Daoy (cell line): ENCODE measurements at places on chromosomes 6 and 20. TPM values are rescaled to one million over a fixed set of nuclear protein-coding genes. Genes with fewer than 3 reads are reported as not detected.

DNA sequence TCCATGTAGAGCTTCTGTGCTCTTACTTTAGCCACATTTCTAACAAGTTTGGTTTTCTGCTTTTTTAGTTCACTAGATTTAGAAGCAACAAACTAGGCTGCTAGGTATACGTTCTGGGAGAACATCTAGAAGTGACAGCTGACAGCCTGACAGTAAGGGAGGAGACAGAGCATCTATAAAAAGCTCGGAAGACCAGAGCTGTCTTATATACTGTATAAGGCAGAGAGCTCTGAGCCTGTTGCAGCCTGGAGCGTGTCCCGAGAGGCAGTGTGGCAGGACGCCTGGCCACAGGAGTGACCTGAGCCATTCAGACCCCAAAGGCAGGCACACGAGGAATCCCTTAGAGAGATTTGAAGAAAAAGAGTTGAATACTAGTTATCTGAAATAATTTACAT is 24.6 kb downstream of the PPP1R14C start:
- DNase-seq: no peak

GRCh38 chr6:98840385-98840784 is 6.0 kb downstream of the POU3F2 start:
- DNase-seq: no peak

DNA sequence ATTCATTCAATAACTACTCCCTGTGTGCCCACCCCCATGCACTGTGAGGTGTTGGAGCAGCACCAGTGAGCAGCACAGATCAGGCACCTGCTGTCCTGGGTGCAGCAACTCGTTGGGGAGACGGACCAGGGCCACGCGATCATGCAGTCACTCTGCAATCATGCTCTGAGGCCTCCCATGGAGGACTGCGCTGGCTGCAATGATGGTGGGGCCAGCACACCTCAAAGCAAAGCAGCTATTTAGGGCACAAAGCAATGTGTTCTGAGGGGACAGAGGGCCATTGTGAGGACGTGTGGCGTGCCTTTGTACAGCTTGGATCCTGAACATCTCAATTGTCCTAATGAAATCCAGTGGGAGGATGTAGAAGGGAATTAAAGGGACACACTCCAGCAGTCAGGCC is 41.0 kb upstream of the MPC1 start:
- no peak for DNase-seq

DNA sequence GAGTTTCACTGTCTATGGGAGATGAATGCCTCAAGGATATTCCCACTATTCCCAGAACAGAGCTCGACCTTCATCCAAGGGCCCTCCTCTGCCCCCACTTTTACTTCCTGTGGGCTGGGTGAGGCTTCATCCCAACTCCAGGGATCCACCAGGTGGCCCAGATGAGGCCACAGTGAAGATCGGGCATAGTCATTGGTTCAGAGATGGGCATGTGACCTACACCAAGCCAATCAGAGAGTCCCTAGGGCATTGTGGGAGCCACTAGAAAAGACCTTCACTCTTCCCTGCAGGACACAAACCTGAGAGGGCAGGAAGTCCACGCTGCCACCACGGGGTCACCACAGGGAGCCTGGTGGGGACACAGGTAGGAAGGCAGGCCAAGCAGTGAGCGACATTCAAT is 72.9 kb upstream of the SLC22A16 start:
- no peak for DNase-seq

GRCh38 chr20:16662467-16662866 is 67.4 kb upstream of the SNRPB2 start:
- DNase-seq: no peak

DNA sequence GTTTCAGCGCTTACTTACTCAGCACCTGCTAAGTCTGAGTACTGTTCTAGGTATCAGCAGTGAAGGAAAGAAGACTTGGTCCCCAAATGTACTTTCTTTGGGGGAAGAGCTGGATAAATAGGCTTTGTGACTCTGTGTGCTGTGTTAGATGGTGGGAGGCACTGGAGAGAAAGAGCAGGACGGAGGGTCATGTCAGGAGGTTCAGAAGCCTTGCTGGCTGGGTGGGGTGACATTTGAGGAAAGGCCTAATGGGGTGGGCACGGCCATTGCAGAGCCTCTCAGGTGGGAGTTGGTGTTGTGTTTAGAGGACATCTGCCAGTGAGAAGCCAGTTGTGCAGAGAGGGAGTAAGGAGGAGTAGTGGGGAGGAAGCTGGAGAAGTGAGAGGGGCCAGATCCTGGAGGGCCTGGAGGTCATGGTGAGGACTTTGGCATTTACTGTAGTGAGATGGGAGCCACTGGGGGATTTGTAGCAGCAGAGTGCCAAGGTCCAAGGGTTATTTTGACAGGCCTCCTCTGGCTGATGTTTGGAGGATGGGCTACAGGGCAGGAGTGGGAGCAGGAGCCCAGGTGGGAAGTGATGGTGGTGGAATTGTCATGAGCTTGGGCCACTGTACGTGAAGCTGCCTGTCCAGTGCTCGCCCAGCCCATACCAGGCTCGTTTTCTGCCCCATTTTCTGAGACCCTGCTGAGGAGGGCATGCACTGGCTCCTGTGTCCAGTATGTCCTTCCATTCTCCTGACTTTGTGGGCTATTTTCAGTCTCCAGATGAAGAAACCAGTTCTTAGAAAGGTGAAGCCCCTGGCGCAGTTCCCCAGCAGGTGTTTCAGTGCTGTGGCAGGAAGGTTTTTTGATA is 886 bp downstream of the SDCBP2 start:
- no peak for DNase-seq

DNA sequence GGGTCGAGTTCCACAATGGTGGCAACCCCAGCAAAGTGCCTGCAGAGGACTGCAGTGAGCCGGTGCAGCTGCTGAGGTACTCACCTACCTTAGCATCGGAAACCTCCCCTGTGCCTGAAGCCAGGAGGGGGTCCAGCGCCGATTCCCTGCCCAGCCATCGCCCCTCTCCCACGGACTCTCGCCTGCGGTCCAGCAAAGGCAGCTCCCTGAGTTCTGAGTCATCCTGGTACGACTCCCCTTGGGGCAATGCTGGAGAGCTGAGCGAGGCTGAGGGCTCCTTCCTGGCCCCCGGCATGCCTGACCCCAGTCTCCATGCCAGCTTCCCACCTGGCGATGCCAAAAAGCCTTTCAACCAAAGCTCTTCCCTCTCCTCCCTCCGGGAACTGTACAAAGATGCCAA is 134.1 kb upstream of the CLDN20 start:
- no peak for DNase-seq

DNA sequence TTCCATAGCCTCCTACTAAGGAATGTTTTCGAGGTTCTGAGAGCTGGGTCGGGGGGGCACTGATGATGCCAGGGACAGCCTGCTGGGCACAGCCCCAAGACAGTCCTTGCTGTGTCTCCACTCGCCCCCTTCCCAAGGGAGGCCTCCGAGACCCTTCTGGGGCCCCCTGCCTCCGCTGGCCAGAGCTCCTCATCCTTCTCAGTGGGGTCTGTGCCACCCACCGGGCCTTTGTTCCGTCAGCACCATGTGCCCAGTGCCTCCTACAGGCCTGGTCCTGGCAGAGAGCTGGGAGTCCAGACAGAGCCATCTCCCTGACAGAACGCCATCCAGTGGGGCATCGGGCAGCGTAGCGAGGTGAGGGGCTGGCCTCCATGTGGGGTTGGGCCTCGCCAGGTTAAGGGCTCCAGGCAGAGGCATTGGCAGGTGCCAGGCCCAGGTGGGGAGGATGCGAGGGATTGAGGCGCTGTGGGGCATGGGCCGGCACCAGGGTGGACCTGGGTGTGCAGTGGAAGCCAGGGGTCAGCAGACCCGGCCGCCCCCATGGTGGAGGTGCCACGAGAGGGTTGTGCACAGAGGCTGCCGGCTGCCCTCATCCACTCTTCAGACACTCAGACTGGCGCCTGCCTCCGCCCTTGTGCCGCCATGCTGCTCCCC is 13.3 kb downstream of the RBM38 start:
- DNase-seq: no peak

- peak; percentile 100 for DNase-seq
Measured at GRCh38 chr6:36423101-36423824, 19.4 kb downstream of the PXT1 start.

GRCh38 chr6:35417979-35418661 is 34.0 kb upstream of the FANCE start:
- DNase-seq: no peak

Gene DPPA5
- total RNA-seq: not detected in 2 replicates

DNA sequence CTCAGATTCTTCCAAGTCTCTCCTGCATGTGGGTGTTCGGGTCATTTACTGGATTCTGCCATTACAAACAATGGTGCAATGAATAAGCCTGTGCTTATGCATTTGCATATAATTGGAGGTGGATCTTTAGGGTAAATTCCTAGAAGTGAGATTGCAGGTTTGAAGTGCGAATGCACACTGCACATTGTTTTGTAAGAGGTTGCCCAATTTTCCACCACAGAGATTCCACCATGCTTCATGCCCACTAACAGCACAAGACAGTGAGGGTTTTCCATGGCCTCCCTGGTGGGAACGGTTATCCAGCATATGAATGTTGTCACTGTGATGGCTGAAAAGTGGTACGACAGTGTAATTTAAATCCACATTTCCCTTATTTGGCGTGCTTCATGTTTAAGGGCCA is 178.8 kb upstream of the PMEPA1 start:
- DNase-seq: no peak

GRCh38 chr6:35386989-35387388 is 44.6 kb downstream of the PPARD start:
- no peak for DNase-seq

DNA sequence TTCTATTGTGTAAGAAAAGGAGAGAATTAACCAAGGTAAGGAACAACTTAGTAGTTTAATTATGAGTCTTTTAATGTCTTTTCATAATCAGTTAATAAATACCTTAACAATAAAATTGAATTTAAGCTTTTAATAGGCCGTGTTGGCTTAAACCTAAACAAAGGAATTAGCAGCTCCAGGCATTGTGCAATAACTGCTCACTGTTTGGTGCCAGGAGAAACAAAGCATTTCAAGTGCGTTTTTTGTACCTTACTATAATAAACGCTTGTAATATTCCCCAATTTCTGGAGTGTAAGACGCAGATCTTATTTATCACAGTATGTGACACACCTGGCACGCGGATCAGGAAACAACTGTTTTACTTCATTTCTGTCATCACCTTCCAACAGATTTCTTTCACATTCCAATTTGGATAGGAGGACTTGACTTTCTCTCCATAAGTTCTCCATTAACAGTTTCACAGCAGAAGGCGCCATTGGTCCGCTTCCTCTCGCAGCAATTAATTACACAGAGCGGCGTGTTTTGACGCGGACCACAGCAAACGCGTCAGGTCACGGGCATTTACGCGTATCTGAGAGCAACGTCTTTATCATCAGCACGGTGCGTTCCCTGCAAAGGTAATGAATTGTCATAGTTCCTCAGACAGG is 335.8 kb upstream of the NT5E start:
- peak; percentile 39 for DNase-seq

DNA sequence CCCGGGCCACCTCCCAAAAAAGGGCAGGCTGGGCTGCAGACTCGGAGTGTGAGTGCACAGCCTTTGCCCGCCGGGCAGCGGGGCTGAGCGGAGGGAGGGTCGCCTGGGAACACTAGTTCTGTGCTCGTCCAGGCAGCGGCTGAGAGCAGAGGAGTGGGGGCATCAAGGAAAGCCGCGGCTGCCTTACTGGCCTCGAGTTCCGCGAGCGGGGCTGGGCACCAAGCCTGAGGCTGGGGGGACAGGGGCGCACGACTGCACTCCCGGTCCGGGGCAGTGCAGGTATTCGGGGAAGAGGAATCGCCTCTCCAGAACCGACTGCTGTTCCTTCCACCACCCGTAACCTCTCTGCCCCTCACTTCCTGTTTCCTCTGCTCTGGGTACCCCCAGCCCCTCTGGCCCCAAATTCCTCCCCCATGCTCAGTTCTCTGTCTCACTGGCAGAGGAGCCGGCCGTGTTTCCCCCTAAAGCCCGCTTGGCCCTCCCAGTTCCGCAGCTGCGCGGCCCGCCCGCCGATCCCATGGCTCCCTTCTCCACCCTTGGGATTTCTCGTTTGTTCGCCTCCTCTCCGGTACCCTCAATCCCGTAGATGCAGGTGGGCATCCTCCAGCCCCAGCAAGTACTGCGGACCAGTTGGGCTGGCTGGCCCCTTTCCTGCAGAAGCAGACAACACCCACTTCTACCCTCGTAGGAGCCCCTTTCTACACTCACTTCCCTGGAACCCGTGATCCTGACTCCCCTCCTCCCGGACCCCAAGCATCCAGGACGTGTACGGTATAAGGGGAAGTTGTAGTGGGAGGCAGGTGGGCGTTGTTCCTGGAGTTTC is 5.1 kb downstream of the RING1 start:
- DNase-seq: peak; percentile 46

Gene LAMP5
- not detected in 2 replicates for total RNA-seq

- no peak for DNase-seq
Measured at GRCh38 chr6:100288311-100288710, 176.4 kb downstream of the SIM1 start.

GRCh38 chr6:71385111-71385822 is 96.7 kb downstream of the OGFRL1 start:
- DNase-seq: no peak

DNA sequence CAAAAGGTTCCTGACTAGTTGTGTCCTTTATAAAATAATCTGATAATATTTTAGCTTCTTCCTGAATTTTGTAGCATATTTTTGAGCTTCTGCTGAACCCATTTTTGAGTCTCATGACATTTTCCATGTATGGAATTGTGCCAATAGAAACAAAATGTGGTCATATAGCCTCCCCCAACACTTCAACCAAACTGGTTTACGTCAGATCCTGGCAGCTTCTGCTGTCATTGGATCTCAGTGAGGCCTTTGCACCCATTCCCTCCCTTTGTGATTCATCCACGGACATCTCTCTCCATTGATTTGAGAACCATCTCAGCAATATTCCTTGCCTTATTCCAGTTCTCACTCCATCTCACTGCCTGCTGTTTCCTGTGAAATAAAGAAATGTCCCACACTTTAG is 166.0 kb upstream of the PROKR2 start:
- peak; percentile 38 for DNase-seq

GRCh38 chr6:165404697-165405096 is 95.3 kb upstream of the C6orf118 start:
- no peak for DNase-seq

- no peak for DNase-seq
Measured at GRCh38 chr6:74170118-74170517, 474.1 kb downstream of the CD109 start.

Gene CLVS2
- under 0.01 TPM in 1 of 2 replicates, not detected in the other for total RNA-seq

DNA sequence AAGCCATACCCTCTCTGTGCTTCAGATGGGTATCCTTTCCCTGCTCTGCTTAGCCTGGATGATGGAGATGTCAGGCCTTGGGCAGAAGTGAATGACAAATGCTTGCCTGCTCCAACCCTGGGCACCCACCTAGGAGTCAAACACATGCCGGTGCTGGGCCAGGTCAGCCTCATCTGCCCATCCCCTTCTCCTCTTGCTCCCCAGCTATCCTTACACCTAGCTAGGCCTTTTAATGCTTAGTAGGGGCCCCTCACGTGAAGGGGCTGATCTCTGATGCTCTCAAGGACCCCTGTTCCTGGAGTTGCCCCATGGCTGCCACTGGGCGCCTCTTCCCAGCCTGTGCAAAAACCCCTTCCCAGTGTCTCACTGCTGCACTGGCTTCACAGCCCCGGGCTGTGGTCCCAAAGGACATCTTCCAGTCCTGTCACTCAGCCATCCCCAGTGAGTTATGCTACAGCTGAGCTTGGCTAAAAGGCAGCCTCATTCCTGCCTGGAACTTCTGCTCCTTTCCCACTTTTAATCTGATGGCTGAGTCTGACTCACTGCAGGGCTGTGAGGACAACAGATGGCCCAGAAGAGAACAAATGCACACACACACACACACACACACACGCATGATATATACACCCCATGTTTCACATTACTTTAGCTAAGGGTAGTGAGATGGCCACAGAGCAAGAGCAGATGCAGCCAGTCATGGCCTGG is 12.8 kb upstream of the SDCBP2 start:
- no peak for DNase-seq
